ENCODE measurements at places on chromosomes 3 and 15.

DNA sequence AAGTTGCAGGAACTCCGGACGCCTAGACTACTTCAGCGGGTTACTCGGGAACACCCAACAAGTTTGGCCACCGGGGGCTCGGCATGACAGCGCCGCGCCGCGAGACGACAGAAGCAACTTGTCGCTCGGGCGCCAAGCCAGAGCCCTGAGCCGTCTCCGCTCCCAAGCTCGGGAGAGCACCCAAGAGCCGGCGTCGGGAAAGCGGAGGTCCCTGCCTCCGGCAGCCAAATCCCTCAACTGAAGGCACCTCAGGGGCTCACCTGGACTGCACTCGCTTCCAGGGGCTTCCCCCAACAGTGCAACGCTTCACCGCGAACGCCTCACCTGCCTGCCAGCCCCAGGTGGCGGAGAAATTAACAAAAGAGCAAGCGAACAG lies 640 bp downstream of the MB21D2 start:
- no peak for DNase-seq

DNA sequence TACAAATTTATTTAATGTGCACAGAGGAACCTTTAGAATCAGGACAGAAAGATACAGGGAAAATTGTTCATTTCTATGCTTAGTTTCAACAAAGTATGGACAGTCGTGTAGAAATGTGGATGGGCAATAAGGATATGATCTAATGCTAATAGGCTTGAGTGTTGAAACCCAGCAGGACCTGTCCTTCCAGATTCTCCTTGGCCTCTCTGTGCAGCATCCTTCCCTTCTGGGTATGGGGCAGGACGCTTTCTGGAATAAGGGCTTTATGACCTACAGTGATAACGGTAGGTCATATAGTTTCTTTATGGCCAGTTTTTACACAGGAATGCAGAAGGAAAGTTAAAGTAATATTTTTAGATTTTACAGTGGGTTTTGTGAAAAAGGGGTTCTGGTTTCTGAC lies 698.1 kb downstream of the SI start:
- DNase-seq, result no peak

DNA sequence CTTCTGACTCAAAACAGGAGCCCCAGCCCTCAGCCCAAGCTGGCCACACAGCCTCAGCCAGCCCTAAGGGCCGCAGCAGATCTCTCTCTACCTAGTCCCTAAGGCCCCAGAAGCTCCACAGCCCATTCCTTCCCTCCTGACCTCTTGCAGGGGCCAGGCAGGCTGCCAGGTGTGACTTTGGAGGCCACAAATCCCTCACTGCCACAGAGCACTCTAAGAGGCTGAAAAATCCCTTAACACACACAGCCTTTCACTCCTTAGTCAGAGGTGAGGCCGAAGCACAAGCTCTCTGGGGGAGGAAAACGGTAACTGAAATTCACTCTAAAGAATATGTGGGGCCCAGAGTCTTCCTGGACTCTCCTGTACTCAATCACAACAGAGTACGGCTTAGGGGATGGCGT lies 23.3 kb downstream of the LRRC2 start:
- DNase-seq, result no peak

DNA sequence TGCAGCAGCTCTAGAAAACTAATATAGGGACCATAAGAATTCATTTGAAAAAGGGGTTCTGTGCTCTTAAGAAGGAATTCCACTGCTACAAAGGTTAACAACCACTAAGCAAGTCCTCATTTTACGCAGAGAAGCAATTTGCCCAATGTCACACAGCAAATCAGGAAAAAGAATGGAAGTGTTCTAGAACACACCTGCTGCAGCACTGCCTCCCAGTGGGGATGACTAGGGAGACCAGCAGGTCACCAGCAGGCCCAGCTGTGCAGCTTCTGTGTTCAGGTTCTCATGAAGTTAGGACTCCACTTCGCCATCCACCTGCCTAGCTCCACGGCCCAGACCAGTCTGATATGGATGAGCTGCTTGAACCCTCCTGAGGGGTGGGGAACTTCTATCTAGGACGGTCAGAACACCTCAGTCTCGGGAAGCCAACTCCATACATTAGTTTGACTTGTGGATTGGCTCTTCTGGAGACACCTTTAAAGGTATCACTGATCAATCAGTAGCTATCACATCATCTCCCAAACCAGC lies 18.6 kb downstream of the POMGNT2 start:
- no peak for DNase-seq

DNA sequence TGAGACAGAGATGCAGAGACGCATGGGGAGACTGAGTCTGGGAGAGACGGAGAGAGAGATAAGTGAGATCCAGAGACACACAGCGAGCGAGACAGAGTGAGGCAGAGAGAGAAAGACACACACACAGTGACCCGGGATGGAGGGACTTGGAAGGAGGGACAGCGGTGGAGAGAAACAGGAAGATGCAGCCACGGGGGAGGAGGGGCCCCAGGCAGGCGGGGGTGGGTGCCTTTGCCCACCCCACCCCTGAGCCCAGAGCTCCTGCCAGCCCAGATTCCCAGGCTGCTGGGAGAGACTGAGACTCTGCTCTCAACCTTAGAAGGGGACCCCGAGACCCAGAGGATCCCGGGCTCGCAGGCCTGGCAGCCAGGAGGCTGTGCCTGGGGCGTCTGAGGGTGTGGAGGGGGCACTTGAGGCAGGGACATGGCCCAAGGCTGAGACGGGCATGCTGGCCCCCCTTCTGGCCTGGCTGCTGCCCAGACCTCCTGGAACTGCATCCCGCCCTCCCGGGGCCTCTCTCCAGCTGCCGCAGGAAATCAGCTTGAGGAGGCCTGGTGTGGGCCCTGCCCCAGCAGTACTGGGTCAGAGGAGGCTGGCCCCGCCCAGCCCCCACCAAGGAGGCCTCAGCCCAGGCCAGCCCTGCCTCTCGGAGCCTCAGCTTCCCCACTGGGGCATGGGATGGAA lies 18.1 kb downstream of the H1-8 start:
- no peak for DNase-seq

- DNase-seq, result no peak
Measured at GRCh38 chr3:179401561-179401960, 49.7 kb downstream of the GNB4 start.

- DNase-seq, result no peak
Measured at GRCh38 chr3:172129498-172129849, 90.1 kb downstream of the FNDC3B start.

DNA sequence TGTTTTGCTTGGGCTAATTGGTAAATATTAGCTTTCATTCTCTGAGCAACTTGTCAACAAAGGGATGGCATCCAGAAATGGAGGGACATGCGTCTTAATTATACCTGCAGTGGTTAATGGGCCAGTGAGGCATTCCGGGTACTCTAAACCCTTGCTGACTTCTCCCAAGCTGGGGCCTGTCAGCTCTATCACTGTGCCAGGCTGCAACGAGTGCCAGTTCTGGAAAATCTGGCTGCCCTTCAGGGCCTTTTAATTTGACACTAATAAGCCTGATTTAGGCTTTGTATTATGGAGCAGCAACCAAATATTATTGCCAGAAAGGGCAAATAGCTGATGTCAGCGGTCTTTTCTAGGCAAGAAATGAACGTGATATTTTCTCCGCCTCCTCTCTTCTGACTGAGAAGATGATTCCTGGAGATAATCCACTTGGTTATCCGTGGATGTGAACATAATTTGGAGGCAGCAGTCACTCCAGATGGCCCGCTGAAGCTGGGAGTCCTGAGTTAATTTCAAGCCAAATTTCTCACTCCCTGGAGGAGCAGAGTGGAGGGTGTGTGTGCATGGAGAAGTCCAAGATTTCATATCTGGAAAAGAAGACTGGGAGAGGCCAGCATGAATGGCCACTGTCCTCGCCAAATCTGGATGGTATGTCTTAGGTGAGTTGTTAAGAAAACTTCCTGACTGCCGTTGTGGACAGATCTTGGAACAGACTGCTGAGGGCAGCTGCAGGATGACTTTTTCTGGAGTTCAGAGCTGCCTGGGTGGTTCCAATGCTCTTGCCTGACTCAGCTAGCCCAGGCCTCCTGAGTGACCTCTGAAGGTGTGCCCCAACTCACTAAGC lies 44.4 kb upstream of the PSMD6 start:
- no peak for DNase-seq

- DNase-seq, result no peak
Measured at GRCh38 chr3:126391631-126392030, 3.1 kb upstream of the CFAP100 start.

DNA sequence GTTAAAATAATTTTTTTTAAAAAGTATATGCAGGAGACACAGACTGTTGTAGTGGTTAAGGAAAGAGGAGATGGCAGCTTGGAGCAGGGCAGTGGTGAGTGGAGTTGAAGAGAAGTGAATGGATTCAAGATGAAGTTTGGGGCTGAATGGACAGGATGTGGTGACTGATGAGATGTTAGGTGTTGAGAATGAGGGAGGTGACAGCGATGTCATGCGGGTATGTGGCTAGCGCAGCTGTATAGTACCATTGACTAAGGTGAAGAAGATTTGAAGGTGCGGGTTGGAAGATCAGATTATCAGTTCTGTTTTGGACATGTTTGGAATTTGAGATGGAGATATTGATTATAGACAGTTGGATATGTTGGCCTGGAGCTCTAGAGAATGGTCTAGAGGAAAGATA lies 20.1 kb downstream of the FBXO22 start:
- DNase-seq, result no peak

- no peak for DNase-seq
Measured at GRCh38 chr15:96158938-96159337, 171.6 kb upstream of the NR2F2 start.

GRCh38 chr15:49380912-49381311 lies 42.1 kb upstream of the FGF7 start:
- no peak for DNase-seq

GRCh38 chr3:113712129-113712528 lies 15.7 kb upstream of the USF3 start:
- no peak for DNase-seq

DNA sequence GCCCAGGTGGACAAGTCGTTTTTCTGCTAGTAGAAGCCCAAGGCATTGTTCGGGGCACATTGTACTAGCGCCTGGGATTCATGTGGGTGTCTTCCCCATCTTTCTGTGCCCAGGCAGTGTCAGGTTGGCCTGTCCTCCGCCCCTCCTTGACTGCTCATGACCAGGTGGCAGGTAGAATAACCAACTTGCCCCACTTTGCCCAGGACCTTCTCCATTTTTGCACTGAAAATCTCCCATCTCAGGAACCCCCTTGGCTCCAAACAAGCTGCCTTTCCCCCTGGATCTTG lies 33.9 kb downstream of the PLA2G4D start:
- no peak for DNase-seq

- DNase-seq, result no peak
Measured at GRCh38 chr3:180239939-180240338, 203.2 kb upstream of the PEX5L start.

DNA sequence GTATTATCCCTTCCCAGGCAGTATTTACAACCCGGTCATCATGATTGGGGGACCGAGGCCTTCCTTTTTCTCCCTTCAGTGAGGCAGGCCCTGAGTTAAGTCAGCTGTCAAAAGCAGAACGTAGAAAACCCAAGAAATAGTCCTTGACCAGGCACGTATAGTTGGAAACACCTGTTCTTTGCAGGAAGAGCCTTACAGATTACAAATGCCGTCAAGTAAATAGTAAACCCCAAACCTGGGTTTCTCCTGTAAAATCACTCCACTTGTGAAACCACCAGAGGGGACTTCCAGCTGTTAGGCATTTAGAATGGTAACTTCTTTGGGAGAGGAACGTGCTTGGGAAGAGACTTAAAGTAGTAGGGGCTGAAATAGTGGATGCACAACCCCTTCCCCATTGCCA lies 1.0 kb upstream of the BTBD1 start:
- no peak for DNase-seq

DNA sequence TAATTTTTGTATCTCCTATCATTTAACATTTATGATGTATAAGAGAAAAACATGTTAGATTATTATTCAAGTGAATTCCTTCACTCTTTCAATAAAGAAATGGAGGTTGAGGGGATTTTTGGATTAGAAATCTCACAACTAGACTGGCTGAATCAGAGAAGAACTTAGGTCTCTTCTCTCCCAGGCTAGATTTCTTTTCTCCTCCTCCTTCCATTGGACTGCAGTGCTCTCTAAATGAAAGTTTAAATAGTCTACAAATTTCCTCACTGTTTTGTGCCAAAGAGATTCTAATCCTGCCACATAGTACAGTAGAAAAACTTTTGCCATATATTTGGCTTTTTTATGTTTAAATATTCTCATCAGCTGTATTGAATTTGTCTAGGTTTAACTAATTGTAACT lies 65.8 kb downstream of the ECT2 start:
- no peak for DNase-seq

DNA sequence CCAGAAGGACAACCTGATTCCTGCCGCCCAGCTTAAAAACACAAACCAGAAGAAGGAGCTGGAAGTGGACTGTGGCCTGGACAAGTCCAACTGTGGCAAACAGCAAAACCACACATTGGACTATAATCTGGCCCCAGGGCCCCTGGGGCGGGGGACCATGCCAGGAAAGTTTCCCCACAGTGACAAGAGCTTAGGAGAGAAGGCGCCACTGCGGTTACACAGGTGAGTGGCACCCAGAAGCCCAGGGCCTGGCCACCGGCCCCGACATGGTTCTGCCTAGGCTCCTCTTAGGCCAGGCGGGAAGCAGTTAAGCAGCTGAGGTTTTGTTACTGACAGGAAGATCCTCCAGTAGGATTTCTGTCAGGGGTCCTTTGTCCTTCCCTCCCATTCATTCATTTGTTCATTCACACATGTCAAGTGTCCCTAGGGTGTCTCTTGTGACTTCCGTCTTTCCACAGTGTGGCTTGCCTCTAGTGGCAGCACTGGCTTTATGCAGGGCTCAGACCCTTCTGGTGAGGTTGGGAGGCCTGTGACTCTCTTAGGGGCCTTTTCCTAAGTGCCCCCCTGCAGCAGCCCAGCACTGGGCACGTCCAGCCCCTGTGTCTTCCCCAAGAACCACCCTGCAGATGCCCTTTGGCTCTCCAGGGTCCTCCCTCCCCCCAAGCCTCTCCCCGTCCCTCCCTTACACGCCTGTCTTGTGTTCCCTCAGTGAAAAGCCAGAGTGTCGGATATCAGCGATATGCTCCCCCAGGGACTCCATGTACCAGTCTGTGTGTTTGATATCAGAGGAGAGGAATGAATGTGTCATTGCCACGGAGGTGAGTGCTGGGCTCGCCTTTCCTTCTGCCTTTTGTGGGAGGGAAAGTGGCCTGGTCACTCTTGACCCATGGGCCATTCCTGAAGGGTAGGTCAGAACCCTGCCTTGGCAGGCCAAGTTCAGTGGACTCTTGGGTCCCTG lies 7.8 kb downstream of the DLL4 start:
- DNase-seq, result no peak

Data from stimulated activated CD4-positive, alpha-beta T cell treated with anti-CD3 and anti-CD28 coated beads, Interleukin-2, amount 100 ng/mL, for 48 hours (primary cell).